ENCODE measurements at places on chromosomes 2 and 18.
A peak's percentile ranks its signal among the peaks of the same experiment; 100 is the strongest.

- DNase-seq, result peak; percentile 56
Measured at GRCh38 chr2:98126061-98126460, 39.1 kb downstream of the VWA3B start.

DNA sequence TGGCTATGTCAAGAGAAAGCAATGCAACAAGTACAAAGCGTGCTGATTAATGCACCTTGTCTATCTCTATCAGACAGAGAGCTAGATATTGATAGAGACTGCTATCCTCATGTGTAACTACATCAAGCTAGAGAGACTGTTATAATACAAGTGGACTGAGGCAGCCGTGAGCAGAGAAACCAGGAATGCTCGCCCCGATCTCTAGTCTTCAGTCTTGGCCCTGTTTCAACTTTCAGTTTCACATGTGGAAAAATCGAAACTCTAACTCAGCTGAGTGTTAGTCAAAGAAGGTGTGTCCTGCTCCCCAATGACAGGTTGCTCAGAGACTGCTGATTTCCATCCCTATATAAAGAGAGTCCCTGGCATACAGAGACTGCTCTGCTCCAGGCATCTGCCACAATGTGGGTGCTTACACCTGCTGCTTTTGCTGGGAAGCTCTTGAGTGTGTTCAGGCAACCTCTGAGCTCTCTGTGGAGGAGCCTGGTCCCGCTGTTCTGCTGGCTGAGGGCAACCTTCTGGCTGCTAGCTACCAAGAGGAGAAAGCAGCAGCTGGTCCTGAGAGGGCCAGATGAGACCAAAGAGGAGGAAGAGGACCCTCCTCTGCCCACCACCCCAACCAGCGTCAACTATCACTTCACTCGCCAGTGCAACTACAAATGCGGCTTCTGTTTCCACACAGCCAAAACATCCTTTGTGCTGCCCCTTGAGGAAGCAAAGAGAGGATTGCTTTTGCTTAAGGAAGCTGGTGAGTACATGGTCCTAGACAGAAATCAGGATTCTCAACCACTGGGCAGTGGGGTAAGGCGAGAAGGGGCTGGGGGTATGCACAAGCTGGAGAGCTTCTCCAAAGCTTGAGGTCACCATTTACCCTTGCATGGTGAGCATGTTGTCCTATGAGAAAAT is at the start of gene RSAD2:
RSAD2 (plus strand) TSS at position 376 of the 903 bp plus-strand sequence; CDS start at position 400, 24 bp downstream.
- peak; percentile 79 for DNase-seq

- peak; percentile 98 for DNase-seq
Measured at GRCh38 chr18:22694954-22695353, 238.2 kb upstream of the RBBP8 start.

GRCh38 chr18:64981915-64982314 is 768.9 kb upstream of the CDH7 start:
- no peak for DNase-seq

- DNase-seq, result no peak
Measured at GRCh38 chr2:236261452-236261851, 2.8 kb downstream of the ASB18 start.

DNA sequence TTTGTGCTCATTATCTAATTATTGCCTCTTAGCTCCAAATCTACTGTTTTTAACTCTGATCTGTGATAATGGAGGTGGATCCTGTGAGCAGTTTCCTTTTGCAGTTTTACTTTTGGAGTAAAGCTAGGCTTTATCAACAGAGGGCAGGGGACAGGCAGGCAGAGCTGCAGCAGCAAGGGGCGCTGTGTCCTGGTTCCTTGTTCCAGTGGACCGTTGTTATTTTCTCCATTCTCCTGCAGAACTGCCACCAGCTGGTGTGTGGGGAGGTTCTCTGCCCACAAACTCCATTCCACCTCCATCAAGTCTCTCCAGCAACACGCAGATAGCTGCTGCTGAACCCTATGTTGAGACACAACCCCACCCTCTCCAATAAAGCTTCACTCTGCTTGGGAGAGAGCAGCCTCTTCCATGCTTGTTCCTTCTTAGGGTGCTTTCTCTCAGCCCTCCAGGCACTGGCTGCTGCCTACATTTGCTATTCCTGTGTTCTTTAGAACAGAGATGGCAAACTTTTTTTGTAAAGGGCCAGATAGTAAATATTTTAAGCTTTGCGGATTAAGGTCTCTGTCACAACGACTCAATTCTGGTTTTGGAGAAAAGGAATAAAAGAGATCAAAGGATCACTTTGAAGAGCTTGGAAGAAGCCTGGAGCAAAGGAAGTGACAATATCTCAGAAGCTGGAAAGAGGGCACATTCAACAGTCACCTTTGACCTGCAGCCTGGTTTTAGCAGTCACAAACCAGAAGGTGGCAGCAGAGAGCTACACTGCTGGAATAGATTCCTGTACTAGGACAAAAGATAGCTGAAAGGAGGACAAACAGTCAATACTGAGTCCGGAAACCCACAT is 208.8 kb downstream of the CCDC178 start:
- peak; percentile 81 for DNase-seq

DNA sequence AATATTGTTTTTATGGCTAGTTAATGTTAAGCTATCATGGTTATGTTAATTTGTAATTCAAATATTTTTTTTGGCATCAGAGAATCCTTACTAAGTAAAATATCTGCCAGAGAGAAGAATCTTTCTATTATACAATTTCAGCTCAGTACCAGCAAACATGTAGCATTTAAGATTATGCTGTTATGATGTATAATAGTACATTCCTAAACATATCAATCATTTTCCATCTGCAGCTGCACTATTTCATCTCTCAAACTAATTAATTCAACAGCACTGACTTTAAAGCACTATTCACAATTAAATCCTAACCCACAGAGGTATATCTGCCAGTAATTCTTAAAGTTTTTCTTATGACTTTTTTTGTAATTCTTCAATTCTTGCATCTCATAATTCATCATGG is 250.6 kb downstream of the CD226 start:
- DNase-seq, result no peak

All from choroid plexus epithelial cell (primary cell).